ENCODE measurements at places on chromosomes 11 and 22.

DNA sequence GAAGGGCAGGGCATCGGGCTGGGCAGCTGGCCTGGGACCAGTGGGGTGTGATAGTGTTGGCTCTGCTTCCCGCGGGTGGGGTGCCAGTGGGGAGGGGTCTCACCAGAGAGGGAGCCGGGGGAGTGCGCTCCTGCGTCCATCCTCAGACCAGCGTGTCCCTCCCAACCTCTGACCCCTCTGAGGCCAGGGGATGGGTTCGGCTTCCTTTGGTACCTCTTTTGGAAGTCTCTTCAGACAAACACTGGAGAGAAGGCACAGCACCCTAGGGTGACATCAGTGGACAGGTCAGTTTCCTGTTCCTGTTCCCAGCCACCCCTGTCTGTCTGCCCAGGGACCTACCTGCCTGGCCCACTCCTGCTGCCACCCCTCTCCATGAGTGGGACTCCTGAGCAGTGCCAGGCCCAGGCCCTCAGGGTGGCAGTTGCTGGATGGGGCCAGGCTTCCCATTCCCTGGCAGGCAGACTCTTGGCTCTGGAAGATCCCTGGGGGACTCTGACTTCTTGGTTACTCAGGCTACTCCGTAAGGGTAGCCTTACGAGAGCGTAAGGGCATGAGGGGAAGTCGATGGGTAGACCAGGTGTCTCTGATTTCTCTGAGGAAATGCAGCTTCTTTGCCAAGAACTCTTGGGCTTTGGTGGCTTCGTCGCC is 2.6 kb downstream of the TAGLN start:
- no peak for DNase-seq

DNA sequence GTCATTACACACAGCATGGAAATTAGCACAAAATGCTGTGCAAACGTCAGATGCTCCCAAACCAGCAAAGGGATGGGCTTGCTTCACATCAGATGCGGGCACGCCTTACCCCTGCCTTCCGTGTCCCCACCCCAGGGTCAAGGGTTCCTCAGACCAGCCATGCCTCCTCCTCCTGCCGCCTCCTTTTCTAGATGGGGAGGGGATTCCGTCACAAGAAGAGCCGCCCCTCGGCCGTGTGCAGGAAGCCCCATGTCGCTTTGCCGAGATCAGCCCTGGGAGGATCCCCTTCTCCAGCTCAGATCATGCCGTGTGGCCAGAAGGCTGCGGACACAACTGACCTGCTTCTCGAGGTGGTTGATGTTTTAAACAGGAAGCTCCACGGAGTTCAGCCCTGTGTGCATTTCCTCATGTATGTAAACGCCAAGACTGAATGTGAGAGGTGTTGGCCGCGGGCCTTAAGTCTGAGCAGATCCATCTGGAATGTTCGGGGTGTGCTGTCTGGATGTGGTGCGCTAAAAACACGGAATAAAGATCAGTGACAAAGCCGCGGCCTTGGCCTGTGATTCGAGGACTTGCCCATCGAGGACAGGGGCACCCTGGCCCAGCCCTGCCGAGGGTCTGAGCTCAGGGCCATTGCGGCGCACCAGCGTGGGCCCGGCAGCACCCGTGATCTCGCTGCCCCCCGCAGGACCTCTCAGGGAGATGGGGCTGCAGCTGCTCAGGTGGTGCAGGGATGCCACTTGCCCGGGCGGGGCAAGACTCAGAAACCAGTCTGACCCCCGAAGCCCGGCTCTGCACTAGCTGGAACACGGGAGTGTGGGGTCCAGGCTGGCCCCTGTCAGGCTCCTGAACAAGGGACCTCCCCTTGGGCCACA is 412.9 kb downstream of the TBC1D22A start:
- DNase-seq: no peak

GRCh38 chr11:114912826-114913225 is 234.5 kb downstream of the NXPE2 start:
- no peak for DNase-seq

DNA sequence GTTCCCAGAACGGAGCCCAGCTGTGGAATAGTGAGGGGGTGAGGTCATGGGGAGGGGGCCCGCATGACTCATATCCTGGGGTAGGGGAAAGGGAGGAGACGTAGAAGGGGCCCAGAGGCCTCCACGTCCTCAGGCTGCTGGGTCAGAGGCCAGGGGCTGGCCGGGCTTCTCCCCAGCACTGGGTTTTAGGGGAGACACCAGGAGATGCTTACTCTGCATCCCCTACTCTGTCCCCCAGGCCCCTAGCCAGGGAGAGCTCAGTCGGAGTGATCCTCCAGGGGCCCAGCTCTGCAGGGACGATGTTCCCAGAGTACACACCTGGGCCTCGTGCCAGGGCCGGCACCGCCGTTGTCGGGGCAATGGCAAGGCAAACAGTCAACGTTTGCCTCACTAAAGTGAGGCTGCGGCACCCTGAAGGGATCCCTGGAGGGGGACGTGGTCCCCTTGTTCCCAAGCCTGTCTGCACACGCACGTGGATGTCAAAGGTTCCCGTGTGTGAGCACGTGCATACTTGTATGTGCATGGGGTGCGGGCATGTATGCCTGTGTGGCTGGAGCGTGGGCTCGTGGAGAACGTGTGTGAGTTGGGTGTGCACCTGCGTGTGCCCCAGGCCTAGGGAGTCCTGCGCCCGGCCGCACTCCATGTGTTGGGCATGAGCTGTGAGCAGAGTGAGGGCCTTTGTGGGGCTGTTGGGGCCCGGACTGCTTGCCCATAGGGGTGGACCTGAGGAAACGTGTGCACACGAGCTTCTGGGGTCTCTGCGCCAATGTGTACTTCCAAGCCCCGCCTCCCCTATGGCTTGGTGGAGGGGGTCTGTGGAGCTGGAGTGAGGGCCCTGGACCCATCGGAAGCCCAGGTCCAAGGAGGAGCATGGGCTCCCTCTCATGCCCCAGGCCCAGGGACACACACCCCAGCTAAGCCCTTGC is 14.2 kb downstream of the PRR33 start:
- no peak for DNase-seq

GRCh38 chr11:62974848-62975522 is 9.8 kb downstream of the SLC22A6 start:
- DNase-seq: no peak

DNA sequence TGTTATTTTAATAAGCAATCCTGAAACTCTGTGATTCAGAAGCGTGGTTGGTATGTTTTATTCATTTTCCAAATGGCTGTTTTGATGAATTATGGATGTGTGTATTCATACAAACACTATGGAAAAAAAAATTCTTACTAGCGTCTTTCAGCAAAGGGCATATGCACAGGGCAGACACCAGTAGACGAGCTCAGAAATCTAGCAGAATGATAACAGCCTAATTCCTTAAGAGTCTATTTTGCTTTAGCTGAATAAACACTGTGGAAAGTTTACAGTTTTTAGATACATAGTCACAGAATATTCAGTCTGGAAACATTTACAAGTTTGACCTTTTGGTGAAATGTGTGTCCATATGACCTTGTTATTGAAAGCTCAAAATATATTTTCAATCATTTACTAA is 418.8 kb upstream of the LUZP2 start:
- DNase-seq: no peak

DNA sequence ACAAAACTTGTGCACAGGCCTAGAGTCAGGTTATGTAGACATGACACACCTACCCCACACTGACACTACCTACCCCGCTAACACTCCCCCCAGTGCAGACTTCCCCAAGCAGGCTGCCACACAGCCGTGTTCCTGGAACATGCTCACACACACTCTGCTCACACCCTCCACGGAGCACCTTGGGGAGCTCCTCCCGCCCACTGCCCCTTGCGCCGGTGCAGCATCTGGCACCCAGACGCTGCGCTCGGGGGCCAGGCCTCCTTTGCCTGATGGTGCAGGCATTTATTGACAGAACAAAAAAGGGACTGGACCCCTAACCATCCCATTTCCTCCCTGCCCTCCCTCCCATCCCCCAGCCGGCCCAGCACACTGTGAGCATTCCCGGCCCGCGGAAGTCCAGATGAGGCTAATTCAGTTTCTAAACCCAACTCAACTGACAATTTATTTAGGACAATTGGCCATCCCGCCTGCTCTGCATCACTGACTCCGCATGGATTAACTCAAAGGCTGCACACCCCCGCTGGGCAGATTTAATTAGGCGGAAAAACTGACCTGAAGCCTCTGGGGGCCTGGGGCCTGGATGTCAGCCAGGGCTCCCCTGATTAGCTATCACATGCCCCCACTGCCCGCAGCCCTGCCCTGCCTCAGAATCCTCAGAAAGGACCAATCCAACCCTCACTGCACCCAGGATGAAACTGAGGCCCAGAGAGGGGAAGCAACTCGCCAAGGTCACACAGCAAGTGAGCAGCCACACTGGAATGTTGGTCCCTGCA is 30.1 kb downstream of the KCNC1 start:
- DNase-seq: no peak

DNA sequence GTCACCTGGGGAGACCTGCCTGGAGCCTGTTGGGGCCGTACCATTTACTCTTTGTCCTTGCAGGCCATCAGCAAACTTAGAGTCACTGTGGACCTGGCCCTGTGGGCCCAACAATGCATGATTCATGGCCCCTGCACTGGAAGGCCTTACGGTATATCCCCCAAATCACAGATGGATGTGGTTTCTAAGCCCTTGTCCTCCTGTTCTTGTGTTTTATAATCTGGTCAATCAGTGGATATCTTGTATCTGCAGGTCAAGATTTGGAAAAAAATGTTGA is 6.2 kb downstream of the TSKU start:
- no peak for DNase-seq

GRCh38 chr11:105466582-105467228 is 143.2 kb upstream of the GRIA4 start:
- peak; percentile 77 for DNase-seq

DNA sequence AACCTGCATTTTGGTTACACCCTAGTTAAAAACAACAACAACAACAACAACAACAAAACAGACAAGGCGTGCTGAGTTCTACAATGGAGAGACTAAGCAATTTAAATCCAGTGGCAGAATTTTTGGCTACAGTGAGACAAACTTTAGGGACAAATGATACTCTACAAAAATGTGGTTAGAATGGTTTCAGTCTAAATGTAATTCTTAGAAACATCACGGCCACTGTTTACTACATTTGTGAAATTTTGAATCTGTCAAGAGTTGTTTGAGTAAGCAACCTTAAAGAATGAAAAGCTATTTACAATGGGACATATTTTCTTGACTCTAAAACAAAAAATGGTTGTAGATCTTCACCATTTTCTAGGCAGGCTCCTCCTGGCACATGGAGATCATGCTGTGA is 259.4 kb downstream of the SWAP70 start:
- no peak for DNase-seq

DNA sequence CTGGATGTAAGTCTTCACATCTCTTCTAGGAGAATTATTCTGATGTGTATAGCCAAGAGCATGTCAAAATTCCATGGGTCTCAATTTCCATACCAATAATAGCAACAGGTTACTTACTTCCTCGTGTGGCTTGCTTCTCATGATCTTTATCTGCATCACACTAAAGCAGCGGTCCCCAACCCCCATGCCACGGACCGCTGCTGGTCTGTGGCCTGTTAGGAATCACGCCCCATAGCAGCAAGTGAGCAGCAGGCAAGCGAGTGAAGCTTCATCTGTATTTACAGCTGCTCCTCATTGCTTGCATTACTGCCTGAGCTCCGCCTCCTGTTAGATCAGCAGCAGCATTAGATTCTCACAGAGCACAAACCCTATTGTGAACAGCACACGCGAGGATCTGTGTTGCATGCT is 28.9 kb upstream of the SLC25A1 start:
- no peak for DNase-seq

DNA sequence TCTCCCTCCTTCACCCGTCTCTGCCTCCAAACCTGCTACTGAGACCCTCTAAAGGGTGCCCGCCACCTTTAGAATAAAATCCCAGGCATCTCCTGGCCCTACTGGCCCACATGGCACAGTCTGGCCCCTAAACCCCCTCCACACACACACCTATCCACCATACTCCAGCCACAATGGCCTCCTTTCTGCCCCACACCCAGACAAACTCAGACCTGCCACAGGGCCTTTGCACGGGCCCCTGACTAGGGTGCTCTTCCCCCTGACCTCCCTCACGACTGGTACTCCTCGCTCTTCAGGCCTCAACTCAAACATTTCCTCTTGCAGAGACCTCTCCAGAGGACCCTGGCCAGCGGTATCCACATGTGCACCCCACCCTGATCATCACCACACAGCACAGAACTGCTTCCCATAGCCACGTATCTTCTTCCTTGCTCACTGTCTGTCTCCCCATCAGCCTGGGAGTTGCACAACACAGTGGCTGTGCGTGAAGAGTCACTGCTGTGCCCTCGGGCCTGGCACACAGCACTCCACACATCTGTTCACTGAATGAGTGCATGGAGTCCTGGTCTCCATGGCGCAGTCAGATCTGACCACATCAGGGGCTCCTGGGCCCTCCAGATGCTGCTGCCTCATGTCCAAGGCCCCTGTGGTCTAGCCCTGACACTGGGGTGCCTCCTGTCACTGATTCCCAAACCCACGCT is 66.2 kb upstream of the TCF20 start:
- no peak for DNase-seq

- no peak for DNase-seq
Observed at GRCh38 chr11:87092159-87092558, 54.4 kb downstream of the TMEM135 start.

DNA sequence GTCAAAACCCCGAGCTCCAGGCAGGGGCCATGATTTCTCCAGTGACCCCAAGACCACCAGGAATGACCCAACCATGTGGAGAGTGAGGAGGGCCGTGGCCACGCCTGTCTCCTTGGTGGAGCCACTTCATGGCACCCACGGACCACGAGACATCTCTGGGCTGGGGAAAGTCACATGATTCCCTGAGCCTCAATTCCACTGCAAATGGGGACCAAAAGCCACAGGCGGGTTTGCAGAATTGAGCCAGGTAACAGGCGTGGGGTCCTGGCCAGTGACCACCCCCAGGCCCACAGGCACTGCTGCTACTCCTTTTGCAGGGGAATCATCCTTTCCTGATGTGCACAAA is 178.9 kb downstream of the CTTN start:
- no peak for DNase-seq

DNA sequence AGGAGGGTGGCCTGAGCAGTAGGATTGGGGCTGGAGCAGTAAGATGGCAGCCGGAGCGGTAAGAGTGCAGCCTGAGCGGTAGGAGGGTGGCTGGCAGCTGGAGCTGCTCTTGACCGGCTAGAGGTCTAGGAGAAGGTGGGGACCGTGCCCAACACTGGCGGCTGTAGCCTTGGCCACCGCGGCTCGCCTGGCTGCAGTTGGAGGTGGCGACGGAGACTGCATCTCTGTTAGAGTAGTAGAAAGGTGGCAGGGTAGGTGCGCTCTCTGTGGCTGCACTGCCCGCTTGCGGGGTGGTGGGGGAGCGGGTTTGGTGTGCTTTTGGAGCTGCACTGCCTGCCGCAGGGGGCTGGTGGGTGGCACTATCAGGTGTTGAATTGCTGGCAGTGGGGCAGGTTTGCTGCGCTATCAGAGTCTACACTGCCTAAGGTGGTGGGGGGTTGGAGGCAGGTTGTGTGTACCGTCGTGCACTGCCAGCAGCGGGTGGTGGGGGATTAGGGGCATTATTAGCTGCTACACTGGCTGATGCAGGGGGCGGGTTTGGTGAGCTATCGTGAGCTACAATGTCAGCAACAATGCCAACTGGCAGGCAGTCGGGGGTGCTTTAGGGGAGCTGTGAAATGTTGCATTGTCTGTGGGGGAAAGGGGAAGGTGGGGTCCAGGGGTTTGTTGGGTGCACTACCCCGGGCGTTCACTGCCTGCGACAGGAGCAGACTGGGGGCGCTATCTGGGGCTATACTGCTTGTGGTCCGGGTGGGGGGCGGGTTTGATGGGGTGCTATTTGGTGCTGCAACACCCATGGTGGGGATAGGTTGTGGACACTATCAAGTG is 4461.3 kb upstream of the OR11H1 start:
- DNase-seq: no peak

GRCh38 chr11:8814209-8814922 is 96.6 kb upstream of the AKIP1 start:
- DNase-seq: no peak

GRCh38 chr11:74024261-74025029 is 15.6 kb upstream of the UCP3 start:
- peak; percentile 43 for DNase-seq
